Spinal cord (tissue), 10 donors: ENCODE measurements at places on chromosomes 11 and 22.

GRCh38 chr22:42202048-42202447, 68.4 kb downstream of the TCF20 start:
- no peak for DNase-seq

DNA sequence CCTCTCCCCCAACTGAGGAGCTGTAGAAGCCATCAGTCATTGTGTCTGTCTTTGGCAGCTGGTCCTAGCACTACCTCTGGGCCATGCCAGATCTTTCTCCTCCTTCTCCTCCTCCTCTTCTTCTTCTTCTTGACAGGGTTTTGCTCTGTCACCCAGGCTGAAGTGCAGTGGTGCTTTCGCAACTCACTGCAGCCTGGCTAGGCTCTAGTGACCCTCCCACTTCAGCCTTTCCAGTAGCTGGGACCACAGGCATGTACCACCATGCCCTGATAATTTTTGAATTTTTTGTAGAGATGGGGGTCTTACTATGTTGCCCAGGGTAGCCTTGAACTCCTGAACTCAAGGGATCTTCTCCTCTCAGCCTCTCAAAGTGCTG, 50.1 kb upstream of the SHANK2 start:
- DNase-seq: no peak

DNA sequence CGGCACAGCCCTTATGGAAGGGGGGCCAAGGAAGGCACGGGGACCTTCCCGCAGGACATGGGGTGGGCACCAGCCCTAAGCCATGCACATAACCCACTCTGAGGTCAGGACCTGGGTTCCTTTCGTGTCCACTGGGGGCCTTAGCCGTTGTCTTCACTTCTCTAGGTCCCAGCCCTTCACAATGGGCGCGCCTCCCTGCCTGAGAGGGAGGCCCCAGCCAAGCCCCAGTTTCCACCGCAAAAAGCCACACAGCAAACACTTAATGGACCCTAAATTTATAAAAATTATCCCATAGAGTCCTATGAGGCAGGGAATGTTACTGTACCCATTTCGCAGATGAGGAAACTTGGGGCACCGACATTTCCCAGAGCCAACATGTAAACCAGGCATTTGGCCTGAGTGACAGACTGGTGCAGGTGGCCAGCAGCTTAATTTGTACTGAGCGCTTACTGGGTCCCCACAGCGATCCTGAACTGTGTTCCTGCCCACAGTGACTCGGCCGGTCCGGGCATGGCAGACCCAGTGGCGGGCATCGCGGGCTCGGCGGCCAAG, 1.2 kb downstream of the GAS2L1 start:
- DNase-seq: no peak

DNA sequence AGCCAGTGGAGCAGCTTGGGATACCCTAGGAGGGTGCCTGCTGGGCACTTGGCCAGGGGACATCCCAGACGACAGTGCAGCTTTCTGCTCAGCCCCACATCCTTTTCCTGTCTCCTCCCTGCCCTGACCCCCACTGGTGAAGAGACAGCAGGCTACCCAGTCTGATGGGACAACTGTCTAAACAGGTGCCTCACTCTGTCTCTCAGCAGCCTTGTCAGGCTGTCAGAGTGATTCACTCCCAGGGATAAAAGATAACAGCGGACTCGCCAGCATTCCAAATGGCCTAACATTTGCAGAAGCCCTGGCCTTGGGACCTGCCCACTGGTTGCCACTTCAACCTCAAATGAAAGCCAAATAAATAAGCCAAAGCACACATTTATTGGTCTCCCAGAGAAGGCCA, 318.6 kb upstream of the PLET1 start:
- DNase-seq: no peak

DNA sequence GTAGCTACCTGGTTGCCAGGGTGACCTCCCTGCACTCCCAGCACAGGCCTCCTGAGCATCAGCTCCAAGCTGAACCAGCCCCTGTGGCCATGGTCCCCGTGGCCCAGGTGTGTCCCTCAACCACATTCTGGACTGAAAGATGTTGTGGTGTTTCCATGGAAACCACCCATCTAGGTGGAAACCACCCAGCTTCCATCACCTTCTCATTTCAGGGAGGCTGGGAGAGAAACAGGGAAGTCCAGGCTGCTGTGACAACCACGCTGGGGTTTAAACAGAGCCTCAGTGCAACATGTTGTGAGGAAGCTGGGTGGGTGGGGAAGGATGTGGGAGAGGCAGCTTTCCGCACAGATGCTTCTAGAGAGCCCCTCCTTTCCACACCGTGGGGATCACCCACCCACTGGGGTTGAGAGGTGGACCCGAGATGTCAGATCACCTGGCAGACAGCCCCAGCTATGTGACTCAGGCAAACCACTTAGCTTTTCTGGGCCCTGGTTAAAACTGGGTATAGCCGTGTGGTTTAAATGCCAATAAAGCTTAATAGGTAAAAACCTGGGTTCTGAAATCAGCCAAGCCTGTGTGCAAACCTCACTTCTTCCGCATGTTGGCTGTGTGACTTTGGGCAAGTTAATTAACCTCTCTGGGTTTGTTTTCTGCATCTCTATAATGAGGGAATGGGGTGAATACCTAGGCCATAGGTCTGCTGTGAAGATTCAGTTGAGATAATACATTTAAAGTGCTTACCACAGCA, 46.4 kb downstream of the CD82 start:
- DNase-seq: no peak

DNA sequence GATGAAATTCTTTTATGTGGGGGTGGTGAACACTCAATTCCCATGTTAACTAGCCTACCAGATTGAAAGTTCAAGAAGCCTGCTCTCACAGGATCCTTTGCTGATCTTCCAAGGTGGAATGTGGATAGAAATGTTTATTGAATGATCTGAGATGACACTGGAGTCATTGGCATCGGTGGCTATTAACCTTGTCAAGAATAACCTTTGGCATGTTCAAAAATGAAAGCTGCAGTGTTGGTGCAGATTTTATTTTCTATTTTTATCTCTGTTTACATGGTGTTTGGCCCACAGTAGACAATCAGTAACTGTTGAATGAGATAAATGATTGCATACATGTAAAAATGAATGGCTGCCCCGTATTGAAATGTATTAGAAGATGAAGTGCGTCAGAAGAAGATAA, 19.0 kb downstream of the MCAM start:
- no peak for DNase-seq
